Colonic mucosa (tissue), 4 donors: ENCODE measurements at places on chromosomes 1 and 21.

- DNase-seq, result no peak
These were observed 147.7 kb downstream of the CHD1L start for GRCh38 chr1:147390185-147390542.

- no peak for DNase-seq
These were observed 174.3 kb downstream of the SETD4 start for GRCh38 chr21:35885942-35886541.

- no peak for DNase-seq
These were observed 651.3 kb downstream of the PTPRC start for GRCh38 chr1:199290186-199290585.

- peak; percentile 68 for DNase-seq
These were observed 45.9 kb upstream of the PUM1 start for GRCh38 chr1:31111290-31111951.

- peak; percentile 91 for DNase-seq
These were observed 18.9 kb downstream of the LDLRAP1 start for GRCh38 chr1:25562101-25562927.

DNA sequence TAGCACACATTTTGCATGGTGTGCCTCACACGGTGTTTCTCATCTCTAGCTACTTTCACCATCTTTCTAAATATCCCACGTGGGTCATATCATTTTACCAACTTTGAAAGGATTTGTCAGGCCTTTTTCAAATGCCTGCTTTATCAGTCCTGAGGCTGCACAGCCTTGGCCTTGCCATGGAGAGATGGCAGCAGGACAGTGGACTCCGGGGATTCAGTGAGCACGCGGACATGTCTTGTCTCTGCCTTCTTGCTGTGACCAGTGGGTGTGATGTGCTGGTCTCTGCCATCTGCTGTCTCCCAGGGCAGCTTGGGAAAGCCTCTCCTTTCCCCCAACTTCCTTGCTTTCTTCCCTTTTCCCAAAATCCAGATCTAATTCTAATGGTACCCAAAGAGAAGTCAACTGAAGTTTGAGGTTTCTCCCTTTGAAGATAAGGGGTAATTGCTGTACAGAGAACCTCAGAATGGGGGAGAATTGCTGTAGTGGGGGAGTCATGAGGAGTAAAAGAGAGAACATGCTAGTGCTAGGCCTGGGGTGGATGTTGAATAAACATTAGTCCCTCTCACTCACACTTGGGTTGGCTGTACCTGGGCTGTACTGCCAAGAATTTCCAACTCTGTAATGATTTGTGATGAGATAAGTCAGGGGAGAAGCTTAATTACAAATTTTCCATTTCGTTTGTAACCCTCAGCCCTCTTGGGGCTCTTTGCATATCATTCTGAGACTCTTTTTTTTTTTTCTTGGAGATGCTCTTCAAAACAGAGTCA, 99.5 kb downstream of the GALNT2 start:
- DNase-seq, result no peak

DNA sequence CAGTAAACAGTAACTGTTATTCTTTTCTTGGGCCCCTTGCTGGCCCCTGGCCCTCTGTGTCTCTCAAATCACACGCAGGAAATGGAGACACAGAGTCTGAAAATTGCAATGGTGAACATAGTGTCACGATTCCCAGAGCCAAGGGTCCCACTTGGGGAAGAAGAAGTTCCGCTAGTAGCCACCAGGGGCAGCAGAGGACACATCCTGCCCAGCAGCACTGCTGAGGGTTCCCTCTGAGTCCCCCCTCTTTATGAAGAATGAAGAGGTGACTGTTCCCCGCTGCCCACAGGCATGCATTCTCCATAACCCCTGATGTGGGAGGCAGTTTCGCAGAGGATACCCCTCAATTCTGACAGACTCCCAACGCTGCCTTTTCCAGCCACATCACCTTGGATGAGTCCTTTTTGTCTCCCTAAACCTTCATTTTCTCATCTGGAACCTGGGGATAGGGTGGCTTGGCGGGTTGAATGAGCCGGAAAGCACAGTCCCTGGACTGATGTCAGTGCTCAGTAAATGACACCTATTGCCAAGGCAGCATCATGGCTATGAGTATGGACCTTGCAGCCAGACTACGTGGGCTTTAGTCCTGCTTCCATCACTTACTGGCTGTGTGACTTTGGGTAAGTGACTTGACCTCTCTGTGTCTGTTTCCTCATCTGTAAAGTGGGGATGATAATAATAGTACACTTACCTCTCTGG, 238.0 kb upstream of the TMEM51 start:
- peak; percentile 62 for DNase-seq

DNA sequence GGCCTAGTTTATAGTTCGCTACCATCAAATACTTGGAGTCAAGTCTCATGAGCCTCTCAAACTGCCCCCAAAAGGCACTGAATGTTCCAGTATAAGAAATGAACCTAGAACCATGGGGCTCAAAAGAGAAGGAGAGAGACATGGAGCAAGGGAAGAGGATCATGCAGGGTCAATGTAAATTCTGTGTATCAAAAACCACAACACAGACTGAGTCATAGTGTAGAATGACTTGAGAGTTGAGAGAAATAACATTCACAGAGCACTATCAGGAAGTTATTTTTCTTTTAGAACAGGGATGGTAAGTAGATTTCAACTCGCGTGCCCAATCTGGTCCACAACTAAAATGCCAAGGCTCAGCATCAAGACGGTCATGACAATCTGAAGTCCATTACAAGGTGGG, 59.8 kb downstream of the GNG12 start:
- DNase-seq, result no peak

DNA sequence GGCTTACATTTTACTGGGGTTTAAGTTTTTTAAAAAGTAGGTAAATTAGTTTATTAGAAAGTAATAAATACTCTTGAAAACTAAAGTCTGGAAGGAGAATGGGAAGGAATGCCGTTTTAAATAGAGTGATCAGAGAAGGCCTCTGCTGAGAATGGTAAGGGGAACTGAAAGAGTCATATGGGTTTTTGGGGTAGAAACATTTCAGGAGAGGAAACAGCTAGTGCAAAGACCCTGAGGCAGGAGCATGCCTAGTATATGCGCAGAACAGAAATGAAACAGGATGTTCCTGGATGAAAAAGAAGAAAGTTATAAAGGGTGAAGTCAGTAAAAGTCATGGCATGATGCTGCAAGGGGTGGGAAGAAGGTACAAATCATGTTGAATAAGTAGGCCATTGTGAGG, 38.9 kb downstream of the ZC3H11B start:
- no peak for DNase-seq

GRCh38 chr1:228279722-228280105, 71.9 kb downstream of the OBSCN start:
- DNase-seq, result no peak
